NCI-H1436 (cell line): ENCODE measurements at places on chromosomes 16 and 17.

- no peak for DNase-seq
These were observed 29.3 kb downstream of the GINS3 start for GRCh38 chr16:58421529-58421928.

DNA sequence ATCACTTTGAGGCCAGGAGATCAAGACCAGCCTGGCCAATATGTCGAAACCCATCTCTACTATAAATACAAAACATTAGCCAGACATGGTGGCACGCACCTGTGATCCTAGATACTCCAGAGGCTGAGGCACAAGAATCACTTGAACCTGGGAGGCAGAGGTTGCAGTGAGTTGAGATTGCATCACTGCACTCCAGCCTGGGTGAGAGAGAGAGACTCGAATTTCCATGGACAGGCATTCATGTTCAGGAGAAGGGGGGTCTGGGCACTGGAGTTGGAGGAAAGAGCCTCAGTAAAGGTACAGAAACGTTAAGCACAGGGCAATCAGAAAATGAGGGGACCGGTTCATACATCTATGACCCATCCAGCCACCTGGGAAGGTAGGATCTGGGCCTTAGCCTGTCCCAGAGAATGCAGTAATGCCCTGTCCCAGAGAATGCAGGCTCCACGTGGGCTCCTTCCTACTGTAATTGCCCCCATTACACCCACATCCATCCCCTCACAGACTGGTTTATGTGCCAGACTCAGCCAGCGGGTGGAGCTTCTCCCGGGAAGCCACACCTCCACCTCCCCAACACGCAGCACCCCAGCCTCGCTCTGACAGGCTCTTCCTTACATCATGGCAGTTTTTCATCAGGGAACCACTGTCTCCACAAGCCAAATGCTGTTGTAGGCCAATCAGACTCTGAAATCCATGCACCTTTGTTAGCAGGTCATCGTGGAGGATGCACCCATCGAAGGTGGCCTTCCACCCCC, 21.6 kb upstream of the ARL4D start:
- no peak for DNase-seq

DNA sequence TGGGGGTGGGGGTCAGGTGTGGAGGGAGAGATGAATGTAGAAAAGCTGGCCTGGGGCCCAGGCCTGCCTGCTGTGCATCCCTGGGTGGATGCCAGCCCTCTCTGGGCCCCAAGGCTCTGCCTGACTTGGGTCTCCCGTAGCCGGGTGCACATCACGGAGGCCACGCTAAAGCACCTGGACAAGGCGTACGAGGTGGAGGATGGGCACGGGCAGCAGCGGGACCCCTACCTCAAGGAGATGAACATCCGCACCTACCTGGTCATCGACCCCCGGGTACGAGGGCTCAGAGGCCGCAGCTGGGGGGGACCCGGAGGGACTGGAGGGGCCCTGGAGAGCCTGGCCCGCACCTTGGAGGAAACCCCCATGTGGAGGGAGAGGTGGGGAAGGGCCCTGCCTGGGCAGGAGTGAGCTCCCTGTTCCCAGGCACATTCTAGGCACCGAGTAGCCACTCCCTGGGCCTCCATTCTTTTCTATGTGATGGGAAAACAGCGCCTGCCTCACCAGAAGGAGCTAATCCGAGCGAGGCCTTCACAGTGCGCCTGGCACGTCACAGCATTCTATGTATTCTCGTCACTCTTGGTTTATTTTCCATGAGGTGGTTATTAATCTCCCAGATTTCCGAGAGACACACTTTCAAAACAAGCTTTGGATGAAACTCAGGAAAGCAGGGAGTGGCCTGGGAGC, 34.7 kb downstream of the ADCY7 start:
- DNase-seq = no peak

DNA sequence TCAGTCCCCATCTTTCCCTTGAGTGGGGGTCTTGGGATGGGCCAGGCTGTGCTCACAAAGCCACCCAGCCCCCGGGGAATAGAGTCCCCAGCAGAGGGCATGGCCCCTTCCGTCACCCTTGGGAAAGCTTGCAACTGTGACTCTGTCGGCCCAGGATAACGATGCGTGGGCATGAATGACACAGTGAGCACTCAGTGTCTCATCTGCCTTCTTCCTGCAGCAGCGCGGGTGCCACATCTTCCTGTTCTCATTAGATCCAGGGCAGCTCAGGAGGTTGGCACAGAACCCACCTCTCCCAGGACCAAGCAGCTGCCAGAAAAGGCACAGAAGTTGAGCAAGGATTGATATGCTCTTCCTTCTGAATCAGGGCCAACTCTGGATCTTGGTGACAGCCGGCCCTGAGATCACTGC, 84.7 kb downstream of the MRC2 start:
- no peak for DNase-seq

GRCh38 chr16:71594000-71594646, 17.2 kb upstream of the TAT start:
- no peak for DNase-seq

DNA sequence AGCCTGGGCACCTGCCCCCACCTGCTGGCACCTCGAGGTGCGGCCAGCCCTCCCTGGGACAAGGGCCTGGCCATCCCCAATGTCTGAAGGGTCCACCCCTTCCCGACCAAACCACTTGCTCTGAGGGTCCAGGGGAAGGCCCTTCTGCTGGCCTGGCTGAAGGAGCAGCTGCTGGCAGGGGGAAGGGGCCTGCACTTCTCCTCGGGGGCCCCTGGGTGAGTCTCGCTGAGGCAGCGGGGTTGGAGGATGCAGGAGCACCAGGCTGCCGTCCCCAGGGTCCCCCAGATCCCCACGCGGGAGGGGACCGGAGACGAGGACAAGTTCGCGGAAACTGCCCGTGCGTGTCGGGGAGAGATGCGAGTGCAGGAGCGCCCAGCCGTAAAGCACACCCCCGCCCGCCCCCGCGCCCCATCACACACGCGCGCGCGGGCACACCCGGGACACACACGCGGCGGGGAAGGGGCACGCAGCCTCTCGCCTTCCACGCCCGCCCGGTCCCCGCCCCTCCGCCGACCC, 725 bp upstream of the CACNA1H start:
- DNase-seq = peak; percentile 38

- no peak for DNase-seq
These were observed 102.3 kb downstream of the CYTH1 start for GRCh38 chr17:78679495-78680395.

DNA sequence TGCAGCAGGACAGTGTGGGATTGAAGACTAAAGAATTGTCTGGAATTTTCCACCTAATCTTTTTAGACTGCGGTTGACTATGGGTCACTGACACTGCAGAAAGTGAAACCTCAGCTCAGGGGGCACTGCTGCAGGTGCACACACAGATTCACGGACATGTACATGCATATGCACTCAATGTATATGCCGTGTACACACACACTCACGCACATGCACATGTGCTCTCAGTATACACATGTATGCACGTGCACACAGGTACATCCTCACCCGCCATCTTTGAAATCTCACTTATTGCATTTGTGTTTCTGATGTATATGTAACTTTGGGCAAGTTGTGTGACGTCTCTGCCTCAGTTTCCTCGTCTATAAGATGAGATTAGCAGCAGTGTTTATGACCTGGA, 27.3 kb downstream of the CMIP start:
- DNase-seq = no peak

DNA sequence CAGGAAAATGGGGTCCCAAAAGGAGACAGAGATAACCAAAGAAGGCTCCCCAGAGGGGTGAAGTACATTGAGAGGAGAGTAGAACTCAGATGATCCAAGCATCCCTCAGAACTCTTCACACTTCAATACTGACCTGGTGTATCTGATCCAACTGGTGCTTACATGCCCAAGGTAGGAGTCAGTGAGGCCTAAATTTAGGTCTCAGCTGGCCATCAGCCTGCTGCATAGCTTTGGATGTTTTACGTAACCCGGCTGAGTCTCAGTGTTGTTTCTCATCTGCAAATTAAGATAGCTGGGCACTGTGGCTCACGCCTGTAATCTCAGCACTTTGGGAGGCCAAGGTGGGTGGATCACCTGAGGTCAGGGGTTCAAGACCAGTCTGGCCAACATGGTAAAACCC, 11.6 kb upstream of the GOSR2 start:
- DNase-seq = no peak

GRCh38 chr17:75639327-75639726, 6.1 kb downstream of the SMIM5 start:
- no peak for DNase-seq

- DNase-seq = no peak
These were observed 106.3 kb upstream of the HSBP1 start for GRCh38 chr16:83701494-83701893.

DNA sequence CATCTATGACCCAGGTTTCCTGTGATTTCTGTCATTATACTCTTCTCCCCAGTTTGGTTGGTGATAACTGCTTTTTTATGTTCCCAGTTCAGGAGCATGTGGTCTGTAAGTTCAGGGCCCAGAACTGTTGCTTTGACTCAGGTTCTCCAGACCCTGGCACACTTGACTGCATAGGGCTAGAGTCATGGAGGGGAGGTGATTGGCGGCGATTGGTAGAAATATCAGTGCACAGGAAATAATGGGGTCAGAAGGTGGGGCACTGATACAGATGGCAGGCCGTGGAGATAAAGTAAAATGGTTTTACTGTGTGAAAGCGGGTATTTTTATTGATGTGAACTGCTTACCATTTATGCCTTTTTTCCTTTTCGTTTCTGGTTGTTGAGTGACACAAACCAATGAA, 28.7 kb downstream of the TAC4 start:
- no peak for DNase-seq

DNA sequence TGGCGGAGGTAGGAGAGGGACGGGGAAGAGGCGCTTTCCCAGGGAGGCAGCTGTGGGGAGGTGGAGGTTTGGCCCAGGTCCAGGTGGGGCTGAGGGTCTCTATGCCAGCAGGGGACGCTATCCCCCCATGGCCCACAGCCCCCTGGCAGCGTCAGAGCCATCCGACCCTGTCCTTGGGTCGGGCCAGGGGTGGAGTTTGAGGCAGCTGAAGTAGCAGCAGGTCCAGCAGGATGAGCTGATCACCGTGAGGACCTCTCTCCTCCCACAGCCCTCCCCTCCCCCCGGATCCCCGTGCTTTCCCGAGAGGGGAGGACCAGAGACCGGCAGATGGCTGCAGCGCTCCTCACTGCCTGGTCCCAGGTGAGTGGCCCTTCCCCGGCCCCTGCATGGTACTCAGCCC, 3.2 kb downstream of the ZNF205 start:
- no peak for DNase-seq

DNA sequence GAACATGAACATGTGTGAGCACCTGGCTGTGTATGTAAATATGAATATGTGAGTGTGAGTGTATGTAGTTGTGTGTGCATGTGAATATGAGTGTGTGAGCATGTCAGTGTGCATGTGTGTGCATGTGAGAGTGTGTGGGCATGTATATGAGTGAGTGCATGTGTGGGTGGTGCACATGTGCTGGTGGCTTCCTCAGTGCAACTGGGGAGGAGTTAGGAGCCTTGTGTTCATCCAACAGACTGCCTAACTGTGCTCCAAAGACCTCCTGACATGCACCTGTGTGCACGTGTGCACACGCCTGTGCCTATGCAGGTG, 1.4 kb downstream of the TMEM235 start:
- no peak for DNase-seq

DNA sequence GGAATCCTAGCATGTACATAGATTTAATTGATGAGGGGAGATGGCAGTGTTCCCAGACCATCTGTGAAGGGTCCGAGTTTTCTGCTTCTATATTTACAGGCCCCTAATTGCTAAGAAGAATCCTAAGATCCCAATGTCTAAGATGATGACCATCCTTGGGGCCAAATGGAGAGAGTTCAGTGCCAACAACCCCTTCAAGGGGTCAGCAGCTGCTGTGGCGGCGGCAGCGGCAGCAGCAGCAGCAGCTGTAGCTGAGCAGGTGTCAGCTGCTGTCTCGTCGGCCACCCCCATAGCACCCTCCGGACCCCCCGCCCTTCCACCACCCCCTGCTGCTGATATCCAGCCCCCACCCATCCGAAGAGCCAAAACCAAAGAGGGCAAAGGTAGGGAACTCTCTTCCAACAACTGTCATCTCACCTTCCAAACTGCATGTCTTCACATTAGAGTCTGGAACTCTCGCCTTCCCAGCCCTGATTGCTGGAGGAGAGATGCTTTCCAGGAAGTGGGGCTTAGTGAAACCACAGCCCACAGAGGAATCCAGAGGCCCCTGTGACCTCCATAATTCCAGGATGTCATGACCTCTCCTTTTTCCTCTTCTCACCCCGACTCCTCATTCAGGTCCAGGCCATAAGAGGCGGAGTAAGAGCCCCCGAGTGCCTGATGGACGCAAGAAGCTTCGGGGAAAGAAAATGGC, 4.7 kb downstream of the CHD3 start:
- no peak for DNase-seq

GRCh38 chr17:48258331-48258730, 150.8 kb downstream of the SNX11 start:
- no peak for DNase-seq

- DNase-seq = no peak
These were observed 95.7 kb downstream of the HS3ST3B1 start for GRCh38 chr17:14396547-14396946.

- DNase-seq = no peak
These were observed 13.6 kb downstream of the PTRH2 start for GRCh38 chr17:59693582-59693981.

DNA sequence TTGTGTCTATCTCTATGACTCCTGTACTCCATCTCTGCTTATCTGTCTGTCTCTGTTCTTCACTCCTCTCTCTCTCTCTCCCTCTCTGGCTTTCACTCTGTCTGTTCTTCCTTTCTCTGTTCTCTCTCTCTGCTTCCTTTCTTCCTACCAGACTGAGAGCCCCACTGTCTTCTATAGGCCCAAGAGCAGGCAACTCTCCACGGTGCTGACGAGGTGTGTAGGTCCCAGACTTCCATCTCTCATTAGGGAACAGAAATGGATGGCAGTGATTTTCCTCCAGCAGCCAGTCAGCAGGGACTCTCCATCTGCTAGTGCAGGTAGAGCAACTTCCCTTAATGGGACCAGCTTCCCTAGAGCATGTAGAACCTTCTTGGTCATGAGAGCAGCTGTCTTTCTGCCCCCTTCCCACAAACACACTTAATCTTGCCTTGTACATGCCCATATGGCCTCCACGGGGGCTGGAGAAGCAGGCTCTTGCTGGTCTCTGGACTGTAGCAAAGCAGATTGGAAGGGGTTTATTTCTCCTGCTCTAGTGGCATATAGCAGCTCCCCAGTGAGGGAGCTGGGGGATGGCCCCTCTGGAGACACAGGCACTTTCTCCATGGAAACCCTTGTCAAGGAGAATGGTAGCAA, 47.8 kb upstream of the NLRP1 start:
- DNase-seq = no peak

GRCh38 chr16:57815987-57816745, 13.9 kb upstream of the KIFC3 start:
- DNase-seq = no peak

DNA sequence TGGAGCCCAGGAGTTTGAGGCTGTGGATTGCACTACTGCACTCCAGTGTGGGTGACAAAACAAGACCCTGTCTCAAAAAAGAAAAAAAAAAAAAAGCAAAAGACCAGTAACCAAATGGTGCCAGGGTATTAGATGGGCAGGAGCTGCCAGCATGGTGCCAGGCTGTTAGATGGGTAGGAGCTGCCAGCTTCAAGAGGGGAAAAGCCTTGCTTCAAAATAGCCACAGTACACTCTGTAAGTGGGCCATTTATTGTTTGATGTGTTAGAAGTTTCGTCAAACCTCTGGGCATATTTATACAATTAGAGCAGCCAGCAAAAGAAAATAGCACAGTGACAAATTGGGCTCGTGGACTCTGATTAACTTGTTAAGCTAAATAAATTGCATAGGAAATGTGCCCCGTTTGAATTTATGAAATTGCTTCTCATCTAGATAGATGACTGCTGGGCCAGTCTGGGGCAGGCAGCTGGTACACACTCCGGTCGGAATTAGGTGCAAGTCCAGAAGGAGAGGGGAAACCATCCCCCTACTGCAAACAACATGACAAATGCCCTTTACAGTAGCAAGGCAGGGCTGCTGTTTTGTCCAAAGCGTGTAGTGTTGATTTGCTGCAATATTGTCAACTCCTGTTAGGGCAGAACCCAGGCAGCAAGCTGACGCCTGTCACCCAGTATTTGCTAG, 126.3 kb upstream of the IRX3 start:
- DNase-seq = no peak
